ENCODE measurements at places on chromosomes 1 and 21.

DNA sequence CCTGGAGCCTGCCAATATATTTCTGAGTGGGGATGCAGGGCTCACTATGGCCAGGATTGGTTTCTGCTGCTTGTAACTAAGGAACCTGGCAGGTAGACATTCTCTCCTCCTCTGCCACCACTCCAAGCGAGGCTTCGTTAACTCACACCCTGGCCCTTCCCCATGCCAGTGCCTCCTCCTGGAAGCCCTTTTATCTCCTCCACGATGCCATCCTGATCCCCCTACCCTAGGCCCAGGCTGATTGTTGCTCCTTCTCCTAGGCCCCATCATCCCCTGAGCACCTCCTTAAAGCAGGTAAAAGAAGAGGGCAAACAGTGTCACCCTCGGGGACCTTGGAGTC lies 118.5 kb downstream of the DMRTB1 start:
- DNase-seq = no peak

DNA sequence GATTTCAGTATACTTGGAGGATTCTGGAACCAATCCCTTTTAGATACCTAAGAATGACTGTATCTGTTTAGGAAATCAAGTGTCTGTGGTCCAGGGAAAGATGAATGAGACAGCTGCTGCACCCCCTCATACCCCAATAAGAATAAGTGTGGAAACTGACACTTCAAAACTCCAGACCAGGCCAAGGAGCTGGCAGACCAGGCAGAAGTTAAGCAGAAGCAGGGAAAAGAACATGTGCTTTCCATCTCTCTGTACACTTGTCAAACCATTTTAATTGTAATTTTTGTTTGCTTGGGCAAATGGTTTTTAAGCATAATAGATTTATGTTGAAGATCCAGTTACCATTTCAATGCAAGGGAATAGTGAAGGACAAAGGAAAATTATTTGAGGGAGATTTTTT lies 100.2 kb downstream of the GREM2 start:
- no peak for DNase-seq

DNA sequence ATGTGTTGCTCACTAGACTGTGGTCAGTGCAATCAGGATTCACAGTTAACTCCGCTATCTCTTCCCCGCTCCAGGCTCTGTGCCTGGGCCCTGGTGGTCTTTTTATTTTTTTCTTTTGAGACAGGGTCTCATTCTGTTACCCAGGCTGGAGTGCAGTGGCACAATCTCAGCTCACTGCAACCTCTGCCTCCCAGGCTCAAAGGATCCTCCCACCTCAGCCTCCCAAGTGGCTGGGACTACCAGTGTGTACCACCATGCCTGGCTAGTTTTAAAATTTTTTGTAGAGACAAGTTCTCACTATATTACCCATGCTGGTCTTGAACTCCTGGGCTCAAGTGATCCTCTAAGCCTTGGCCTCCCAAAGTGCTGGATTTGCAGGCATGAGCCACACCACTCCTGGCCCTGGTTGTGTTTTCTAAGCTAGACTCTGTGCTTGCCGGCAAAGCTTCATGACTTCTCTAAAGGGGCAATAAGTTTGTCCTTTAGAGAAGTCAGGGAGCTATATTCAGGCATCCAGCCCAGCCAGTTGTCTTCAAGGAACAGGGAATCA lies 1.4 kb downstream of the RCSD1 start:
- no peak for DNase-seq

- DNase-seq = no peak
Observed at GRCh38 chr1:111911776-111912515, 77.5 kb downstream of the KCND3 start.

- no peak for DNase-seq
Observed at GRCh38 chr1:117919376-117919775, 10.0 kb downstream of the GDAP2 start.

GRCh38 chr1:55057956-55058298 lies 18.6 kb downstream of the PCSK9 start:
- DNase-seq = no peak

DNA sequence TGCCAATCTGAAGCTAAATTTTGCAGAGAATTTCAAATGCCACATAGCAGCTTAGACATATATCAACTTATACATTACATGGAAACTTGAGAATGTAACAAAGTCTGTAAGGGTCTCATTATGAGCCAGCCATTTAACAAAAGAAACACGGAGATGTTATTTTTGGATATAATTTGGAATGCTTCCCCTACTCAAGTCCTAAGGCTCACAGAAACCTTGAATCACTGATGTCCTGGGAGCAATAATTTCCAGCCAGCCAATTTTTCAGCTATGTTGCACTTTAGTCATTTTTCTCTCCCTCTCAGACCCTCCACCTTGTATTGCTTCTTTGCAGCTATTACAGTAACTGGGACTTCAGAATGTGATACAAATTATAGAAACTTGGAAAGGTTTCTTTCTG lies 56.9 kb downstream of the EIF2B3 start:
- DNase-seq = no peak

GRCh38 chr1:75950176-75950575 lies 18.0 kb upstream of the ASB17 start:
- no peak for DNase-seq

GRCh38 chr21:29825936-29826335 lies 113.9 kb downstream of the GRIK1 start:
- DNase-seq = no peak

DNA sequence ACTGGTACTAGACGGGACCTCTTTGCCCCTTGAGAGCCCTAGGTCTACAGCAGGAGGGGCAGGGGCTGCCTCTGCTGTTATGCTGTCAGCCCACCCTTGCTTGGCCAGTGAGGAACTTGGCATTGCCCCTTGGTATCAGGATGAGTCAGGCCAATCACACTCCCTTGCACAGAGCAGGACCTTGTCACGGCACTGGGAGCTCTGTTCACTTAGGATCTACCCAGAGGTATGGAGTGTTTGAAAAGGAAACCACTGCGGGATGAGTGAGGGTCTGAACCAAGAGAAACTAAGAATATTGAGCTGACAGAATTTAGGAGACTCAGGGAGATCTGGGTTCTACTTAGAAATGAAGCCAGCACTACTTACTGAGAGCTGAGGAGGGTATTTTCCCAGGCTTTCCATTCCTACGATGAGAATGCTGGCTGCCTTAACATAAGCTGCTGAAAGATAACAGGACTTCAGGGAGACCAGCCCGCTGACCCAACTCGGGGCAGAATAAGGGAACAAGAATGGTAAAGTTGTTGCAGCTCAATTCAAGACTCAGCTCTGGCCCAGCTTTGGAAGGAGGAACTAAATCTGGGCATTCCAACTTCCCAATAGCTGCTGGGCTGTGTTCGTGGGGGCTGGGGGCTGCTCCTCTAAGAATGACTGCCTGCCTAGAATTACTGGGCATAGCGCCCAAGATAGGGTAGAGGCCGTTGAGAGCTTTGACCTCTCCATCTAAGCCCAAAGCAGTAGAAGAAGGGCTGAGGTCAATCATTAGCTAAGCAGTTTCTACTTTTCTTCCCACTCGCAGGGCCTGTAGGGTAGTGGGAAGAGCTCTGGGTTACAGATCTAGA lies 1.5 kb downstream of the FABP3 start:
- DNase-seq = no peak

DNA sequence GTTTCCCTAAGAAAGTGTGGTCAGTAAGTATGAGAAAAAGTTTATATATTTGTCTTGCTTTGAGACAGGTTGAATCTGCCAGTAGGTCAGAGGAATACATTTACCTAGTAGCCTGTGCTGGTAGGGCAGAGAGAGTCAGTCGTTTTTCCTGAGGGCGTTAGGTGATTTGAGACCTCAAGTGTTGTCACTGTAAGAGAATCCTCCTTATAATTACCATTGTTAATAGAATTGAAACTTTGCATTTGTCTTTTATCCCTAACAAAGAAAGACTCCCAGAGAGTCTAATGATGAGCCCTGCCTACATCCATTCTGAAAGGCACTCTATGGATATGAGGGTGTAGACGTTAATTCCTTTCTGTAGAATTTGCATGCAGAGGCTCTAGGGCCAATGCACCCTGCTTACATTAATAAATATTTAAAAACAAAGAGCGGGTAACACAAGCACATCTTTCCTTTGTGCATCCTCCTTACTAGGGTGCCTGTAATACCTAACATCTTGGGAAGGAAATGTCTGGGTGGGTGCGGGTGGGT lies 16.4 kb downstream of the PBX1 start:
- DNase-seq = no peak

DNA sequence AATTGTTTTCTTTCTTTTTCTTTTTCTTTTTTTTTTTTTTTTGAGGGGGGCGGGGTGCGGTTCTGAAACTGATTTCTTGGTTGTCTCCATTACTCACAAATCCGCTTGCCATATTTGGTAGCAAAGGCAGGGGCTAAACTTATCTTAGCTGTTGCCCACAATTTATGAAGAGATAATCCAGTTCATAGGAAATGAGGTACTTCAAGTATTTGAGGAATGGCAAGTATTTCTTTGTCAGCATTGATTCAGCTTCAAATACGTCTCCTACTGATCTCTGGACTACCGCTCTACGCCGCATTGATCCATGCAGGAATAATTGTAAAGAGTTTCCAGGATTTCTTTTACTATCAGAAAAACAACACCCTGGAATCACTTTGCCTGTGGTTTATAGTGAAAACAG lies 289.2 kb upstream of the DPYD start:
- no peak for DNase-seq

GRCh38 chr1:95095833-95096217 lies 21.3 kb upstream of the TLCD4 start:
- DNase-seq = no peak

DNA sequence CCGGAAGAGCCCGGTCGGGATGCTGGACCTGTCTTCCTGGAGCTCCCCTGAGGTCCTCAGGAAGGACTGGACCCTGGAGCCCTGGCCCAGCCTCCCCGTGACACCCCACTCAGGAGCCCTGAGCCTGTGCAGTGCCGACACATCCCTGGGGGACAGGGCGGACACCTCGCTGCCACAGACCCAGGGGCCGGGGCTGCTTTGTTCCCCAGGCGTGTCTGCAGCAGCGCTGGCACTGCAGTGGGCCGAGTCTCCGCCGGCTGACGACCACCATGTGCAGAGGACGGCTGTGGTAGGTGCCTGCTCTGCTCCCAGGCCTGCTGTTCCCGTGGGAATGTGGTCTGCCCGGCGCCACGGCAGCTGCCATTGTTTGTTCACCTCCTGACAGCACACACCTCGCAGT lies 42.1 kb upstream of the DIP2A start:
- no peak for DNase-seq

DNA sequence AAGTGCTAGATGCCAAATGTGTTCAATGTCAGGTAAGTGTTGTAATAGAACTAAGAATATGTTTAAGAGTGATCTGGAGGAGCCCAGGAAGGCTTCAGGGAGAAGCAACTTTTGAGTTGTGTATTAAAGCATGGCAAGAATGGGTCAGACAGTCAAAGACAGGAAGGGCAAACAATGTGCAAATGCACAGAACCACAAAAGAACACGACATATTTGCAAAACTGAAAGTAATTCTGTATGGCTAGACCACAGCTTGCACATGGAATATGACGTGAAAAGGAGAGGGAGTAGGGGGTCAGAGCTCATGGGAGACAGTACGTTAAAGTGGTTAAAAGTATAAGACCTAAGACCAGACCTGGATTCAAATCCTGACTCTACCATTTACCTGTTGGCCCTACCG lies 7.1 kb upstream of the SORT1 start:
- no peak for DNase-seq

DNA sequence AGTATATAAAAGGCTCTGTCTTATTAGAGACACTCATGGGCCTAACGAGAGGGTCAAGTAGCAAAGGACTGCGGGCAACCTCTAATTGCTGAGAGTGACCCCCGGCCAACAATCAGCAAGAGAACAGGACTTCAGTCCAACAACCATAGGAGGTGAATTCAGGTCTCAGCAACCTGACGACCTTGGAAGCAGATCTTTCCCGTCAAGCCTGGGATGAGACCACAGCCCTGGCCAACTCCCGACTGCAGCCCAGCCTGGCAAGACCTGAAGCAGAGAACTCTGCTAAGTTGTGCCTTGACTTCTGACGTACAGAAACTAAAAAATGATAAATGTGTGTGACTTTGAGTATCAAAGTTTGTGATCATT lies 5.7 kb downstream of the ECHDC2 start:
- no peak for DNase-seq

DNA sequence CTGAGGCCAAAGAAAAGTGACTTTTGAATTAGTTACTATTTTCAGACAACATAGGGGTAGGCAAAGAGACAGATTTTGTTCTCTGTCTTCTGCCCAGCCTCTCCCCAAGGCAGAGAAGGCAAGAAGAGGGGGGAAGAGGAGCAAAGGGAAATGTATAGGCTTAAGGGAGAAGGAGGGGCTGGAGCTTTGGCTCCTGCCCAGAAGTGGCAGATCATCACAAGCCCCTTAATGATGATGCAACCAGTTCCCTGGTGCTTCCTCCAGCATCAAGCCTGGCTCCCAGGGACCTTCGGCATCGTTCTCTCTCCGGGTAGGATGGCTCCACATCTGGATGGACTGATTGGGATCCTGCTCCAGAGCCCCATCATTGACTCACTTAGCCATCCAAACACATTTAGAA lies 112.8 kb downstream of the KCND3 start:
- DNase-seq = no peak

GRCh38 chr1:186535388-186536133 lies 74.6 kb upstream of the PDC start:
- DNase-seq = no peak

DNA sequence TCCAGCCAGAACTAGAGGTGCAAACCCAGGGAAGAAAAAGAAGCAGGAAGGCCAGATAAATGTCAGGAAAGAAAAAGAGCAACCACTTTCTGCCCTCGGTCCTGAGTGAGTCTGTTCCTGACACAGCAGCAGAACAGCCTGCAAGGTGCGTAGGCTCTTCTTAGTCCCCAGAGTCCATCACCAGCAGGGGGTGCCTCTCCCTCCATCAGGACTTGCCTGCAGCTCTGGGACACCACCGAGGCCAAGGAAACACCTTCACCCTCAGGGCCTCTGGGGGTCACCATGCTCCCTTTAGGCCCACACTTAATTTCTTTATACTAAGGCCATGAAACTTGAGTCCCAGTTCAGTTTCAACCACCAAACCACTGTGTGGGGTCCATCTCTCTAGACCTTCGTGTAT lies 43.7 kb upstream of the NFASC start:
- no peak for DNase-seq

GRCh38 chr1:76832521-76832920 lies 34.8 kb upstream of the ST6GALNAC5 start:
- no peak for DNase-seq

GRCh38 chr1:20686883-20687725 lies 25.9 kb upstream of the DDOST start:
- no peak for DNase-seq

- no peak for DNase-seq
Observed at GRCh38 chr1:93937997-93938396, 28.8 kb upstream of the GCLM start.

All from activated CD4-positive, alpha-beta T cell treated with anti-CD3 and anti-CD28 coated beads, Interleukin-2, amount 50 U/mL, for 1 hour (primary cell).